ENCODE measurements at places on chromosomes 6 and 20.

GRCh38 chr20:10447028-10447427 lies 11.9 kb downstream of the SLX4IP start:
- no peak for DNase-seq

- no peak for DNase-seq
Measured at GRCh38 chr20:39674842-39675241, 712.7 kb downstream of the DHX35 start.

DNA sequence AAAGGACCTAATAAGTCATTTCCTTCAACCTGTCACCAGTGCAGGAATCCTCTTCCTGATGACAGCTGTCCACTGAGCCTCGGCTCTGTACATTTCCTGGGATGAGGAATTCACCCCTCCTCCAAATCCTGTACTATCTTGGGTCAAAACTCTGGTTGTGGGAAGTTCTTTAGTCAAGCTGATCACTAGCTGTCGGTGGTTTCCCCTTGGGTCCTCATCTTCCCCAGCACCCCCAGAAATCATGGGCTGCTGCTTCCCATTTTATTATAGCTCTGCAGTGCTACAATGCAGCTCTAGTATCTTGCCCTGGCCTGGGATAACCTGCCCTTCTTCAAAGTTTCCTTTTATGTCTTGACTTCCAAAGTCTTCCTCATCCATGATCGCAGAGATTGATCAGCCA lies 14.6 kb upstream of the ADA start:
- no peak for DNase-seq

DNA sequence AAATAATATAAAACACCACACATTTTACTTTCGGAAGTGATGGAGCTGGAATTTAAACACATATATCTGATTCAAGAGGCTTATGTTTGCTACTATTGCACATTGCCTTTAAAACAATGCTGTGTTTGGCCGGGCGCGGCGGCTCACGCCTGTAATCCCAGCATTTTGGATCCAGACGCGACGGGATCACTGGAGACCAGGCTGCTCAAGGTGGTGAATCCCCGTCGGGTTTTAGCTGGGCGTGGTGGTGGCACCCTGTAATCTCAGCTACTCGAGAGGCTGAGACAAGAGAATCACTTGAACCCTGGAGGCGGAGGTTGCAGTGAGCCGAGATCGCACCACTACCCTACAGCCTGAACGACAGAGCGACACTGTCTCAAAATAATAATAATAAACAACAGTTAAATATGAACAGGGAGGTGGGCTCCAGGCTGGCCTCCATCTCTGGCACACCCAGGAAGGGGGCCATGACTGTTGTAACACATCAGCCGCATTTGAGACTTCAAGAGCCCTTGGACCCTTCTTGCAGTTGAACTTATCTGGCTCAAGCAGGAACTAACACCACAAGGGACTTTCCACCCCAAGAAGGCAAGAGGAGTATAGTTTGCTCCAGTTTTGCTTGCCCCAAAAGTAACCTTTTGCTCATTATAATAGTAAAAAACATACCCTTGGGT lies 127.1 kb upstream of the ZNF184 start:
- no peak for DNase-seq

- no peak for DNase-seq
Measured at GRCh38 chr6:95439741-95440140, 137.6 kb upstream of the MANEA start.

GRCh38 chr6:129233458-129234134 lies 350.7 kb downstream of the LAMA2 start:
- DNase-seq, result no peak

- no peak for DNase-seq
Measured at GRCh38 chr20:824490-824889, 9.0 kb upstream of the FAM110A start.

DNA sequence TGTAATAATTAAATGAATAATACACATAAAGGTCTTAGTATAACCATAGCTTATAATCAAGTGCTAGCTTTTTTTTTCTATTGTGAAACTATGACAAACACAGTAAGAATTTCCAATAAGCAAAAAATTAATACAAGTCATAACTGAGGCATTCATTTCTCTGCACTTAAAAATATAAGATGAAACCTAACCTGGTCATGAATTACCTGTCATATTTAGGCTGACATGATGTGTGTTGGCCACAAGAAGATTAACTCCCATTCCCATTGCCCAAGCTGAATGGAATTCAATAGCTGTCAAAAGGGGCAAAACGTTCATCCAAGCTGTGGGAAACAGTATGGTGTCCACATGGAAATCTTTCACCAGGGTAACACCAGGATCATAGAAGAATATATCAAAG lies 5.4 kb downstream of the VNN2 start:
- no peak for DNase-seq

- no peak for DNase-seq
Measured at GRCh38 chr6:170483413-170483812, 69.7 kb downstream of the PSMB1 start.

DNA sequence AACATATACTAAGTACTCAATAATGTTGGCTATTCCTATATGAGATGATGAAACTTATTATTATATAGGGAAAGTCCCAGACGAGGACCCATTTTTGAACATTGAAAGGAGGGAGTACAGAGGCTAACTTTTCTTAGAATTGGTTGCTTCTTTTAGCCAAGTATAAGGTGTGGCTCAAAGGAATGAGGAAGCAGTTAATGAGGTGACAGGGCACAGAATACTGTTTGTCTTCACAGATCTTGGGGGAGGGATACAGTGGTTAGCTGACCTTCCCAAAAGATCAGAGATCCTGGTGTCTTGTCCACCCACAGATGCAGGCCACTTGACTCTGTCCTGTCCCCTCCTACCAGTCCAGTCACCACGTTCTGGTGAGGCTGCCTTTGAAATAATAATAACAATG lies 67.8 kb upstream of the EPB41L1 start:
- DNase-seq, result no peak

DNA sequence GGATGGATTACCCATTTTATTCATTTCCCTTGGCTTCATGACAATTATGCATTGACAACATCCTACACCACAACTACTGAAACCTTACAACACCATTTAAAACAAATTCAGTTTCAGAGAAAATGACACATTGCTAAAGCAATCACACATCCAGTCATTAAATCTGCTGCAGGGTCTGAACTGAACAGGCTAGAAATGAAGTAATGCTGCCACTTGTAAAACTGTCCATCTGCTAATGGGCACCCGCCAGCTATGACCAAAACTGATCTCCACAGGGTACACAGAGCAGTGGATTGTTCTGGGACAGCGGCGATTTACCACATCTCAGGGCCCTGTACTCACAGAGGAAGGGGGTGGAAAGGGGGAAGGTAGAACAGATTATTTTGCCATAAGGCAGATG lies 172.9 kb upstream of the FBXL4 start:
- DNase-seq, result no peak

DNA sequence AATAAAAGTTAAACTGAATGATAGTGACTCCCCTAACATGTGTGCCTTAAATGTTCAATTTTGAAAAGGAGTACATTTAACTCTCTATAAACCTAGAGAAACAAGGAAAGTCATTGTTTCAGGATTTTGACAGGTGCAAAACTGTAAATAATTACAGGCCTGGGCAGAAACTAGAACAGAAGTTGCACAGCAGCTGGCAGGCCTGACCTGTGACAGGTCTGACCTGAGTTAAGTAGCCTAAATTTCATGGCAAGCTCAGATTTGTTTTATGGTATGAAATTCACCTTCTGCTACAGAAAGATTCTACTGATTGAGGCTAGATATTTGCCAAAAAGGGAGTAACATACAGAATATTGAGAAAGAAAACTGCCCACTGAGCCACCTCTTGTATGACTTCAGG lies 166.1 kb downstream of the CDKAL1 start:
- DNase-seq, result peak; percentile 50

DNA sequence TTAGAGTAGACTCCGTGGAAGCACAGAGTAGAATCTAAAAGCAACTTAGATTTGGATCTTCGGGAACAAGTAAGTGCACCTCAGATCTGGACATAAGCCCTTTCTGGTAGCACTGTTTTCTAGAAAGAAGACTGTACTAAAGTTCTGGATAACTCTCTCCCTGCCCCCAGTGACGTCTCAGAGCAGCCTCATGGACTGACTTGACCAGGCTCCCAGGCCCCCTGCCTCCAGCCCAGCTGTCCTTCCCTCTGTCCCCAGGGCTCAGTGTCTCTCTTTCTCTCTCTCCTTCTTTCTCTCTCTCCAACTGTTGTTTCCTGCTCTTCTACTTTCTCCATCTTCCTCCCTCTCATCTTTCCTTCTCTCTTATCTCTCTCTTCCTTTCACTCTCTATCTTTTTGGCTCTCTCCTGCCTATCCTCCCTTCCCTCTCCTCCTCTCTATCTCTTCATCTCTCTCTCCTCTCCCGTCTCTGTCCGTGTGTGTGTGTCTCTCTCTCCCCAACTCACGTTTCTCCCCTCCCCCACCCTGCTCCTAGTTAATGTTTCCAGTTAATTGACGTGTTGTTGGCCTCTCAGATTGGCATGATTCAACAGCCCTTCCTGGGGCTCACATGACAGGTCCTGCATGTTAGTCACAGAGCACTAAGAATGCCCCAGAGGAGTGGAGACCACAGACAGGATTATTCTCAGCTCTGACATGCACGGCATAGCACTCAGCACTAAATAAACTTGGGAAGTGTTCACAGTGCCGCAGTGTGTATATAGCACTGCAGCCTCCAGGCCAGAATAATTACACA lies 180.4 kb upstream of the FOXQ1 start:
- DNase-seq, result no peak

- DNase-seq, result no peak
Measured at GRCh38 chr20:58965270-58966064, 15.6 kb upstream of the NELFCD start.

- DNase-seq, result no peak
Measured at GRCh38 chr20:62849431-62849830, 12.2 kb downstream of the TCFL5 start.

- no peak for DNase-seq
Measured at GRCh38 chr20:57147185-57147584, 119.3 kb downstream of the BMP7 start.

- no peak for DNase-seq
Measured at GRCh38 chr20:6920991-6921613, 153.6 kb downstream of the BMP2 start.

DNA sequence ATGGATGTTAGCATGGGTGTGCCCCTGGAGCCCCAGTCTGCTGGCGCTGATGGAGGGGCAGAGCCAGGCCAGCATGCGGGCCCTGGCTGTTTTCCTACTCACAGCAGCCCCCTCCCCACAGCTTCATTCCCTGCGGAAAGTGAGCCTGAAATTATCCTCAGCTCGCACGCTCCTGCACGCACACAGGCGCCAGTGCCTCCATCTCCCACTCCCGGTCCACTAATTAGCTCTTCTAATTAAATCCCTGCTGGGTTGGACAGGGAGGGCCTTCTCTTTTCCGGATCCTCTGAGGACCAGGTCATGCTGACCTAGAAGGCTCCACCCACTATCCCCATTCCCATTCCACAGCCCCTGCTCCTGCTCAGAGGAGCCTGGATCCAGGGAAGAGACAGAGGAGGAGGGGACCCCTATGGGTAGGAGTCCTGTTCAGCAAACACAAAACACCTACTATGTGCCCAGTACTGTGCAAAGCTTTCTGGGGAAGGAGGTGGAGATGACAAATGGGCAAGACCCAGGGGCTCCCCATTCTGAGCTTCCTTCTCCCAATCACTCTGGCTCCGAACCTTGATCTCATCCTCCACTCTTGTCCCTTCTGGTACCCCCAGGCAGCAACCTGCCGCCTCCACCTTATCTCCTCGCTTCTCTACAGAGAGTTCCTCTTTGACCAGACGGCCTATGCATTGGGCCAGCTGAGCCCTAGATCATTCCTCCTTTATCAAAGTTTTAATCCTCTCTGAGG lies 70.2 kb upstream of the CCDC167 start:
- DNase-seq, result no peak

- peak; percentile 33 for DNase-seq
Measured at GRCh38 chr6:94270091-94270948, 851.0 kb upstream of the EPHA7 start.

GRCh38 chr6:131519670-131520436 lies 53.2 kb upstream of the ARG1 start:
- peak; percentile 31 for DNase-seq

DNA sequence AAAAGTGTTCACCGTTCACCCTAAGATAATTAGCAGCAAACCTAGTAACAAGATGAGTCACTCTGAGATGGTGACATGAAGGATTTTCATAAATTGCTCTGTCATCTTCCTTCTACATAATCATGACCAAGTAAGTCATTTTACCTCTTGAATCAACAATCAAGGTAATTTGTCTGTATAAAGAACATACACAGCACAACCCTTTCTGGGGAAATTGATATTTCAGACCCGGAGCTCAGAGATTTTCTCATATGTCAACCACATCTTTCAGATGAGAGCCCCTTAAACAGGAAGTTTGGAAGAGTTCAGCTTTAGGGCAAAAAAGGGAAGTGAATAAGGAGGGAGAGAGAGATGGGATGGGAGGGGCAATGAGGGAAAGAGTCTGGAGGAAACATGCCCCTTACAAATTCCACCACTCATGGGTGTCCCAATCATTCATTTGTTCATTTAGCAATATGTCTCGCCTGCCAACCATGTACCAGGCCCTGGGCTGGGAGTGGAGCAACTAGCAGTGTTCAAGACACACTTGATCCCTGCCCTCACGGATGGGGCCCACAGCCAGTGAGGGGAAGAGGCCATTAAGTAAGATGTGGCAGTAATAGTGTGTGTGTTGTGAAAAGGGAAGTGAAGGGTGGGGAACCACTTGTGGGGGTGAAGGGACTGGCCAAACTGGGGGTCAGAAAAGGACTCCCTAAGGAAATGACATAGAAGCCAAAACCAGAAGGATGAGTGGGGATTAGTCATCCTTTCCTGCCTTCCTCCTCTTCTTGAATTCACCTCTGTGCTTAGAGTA lies 190.9 kb downstream of the MAFB start:
- DNase-seq, result no peak

DNA sequence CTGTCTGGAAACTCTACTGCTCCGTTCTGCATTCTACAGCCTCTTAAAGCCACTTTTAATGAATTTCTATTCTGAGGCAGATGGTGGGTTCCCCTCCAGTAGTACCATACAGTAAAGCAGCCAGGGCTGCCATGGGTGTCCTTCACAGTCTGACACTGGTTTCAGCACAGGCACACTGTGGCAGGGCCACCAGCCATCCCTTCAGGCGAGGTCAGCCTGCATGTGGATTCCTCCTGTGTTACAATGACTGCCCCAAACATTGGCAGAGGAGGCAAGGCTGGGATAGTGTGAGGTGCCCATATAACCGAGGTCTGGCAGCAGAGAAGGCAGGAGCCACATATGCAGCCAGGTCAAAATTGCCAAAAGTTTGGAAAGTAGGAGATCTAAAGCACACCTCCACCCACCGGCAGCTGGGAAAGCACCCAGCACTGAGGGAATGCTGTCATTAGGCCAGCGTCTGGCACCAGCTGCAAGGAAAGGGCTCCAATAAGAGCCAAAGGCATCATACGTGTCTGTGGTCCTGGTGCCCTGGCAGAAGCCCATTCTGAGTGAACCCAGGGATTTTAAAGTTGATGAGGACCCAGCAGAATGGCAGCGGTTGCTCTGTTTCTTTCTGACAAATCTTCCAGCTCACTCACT lies 24.0 kb downstream of the STK35 start:
- no peak for DNase-seq

GRCh38 chr6:107154801-107155160 lies 39.5 kb upstream of the BEND3 start:
- peak; percentile 64 for DNase-seq

Data from NCI-H774 (cell line).